LHCN-M2 (cell line): ENCODE measurements at places on chromosomes 11 and 22. TPM values are rescaled to one million over a fixed set of nuclear protein-coding genes. Genes with fewer than 3 reads are reported as not detected.
A peak's percentile ranks its signal among the peaks of the same experiment; 100 is the strongest.

DNA sequence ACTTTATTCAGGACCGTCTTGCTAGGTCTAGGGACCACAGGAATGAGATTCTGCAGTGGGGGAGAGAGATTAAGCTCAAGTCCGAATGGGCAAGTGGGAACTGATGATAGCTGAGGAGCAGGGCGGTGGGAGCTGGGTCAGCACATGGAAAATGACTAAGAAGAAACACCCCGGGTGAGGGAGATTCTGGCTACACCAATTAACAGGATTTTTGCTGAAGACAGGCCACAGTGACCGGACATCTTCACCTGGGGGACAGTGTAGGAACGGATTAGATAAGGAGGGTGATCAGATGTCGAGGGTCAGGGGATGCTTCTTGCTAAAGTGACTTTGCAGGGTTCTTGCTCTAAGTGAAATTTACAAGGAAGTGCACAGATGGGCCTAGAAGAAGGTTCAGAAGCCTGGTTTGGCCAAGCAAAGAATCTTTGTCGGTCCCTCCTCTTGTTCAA lies 8.5 kb upstream of the DGCR8 start:
- DNase-seq = no peak

DNA sequence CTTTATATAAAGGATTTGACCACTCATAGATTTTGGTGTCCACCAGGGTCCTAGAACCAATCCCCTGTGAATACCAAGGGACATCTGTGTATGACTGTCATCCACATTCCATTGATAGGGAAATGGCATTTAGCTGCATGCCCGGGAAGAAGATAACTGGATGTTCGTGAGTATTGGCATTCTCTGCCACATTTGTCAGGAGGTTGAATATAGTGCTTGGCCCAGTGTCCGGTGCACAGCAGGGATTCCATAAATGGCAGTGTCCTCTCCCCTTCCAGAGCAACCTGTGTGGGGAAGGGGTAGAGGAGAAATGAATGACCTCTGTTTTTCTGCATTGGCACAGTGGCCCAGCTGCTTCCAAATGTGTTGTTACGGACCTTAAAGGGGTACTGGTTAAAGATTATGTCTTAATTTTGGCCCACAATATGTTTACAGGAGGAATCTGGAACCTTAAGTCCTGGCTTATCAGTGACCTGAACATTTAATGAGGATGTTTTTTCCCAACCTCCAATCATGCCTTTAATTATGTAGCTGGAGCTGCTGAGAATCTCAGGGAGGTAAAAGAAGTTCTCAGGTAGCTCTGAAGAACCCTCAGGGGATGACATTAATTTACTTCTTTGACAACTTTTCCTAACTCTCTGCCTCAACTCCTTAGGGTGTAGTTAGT lies 33.6 kb upstream of the OR4B1 start:
- DNase-seq = no peak

GRCh38 chr22:35155403-35156025 lies 89.6 kb downstream of the ISX start:
- peak; percentile 73 for DNase-seq

DNA sequence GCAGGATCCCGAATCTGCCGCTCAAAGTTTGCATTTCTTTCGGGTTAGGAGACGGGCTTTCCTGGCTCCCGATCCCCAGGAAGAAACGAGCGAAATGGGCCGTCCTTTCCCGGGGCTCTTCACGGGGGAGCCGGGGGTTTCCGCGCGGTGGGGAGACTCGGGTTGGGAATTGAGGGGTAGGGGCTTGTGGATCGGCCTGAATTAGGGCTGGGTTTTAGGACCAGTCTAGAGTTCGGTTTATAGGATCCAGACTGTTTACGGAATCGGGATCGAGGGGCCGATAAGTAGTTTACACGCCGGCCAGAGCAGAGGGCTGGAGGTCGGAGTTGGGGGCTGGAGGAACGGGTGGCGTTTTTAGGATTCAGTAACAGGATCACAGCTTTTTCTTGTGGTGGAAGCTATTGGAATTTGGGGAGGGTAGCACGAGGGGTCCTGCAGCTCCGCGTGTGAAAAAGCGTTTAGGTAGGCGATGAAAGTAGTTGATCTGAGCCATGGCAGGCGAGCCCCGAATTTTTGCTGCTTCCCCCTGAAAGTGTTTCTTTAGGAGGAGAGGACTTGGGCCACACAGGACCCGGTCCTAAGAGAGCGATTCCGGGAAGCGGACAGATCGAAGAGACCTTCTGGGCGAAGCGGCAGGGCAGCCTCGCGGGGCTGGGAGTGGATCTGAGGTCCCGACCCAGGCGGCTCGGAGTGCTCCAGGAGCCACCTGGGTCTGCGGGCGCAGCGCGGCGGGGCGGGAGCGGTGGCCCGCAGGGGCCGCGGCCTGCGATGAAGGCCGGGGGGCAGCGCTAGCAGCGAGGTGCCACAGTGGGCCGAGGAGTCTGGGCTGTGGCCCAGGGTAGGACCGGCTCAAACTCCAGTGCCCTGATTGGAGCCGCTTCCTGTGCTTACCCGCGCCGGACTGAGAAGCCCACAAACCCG lies 1.6 kb downstream of the PKNOX2 start:
- peak; percentile 52 for DNase-seq

DNA sequence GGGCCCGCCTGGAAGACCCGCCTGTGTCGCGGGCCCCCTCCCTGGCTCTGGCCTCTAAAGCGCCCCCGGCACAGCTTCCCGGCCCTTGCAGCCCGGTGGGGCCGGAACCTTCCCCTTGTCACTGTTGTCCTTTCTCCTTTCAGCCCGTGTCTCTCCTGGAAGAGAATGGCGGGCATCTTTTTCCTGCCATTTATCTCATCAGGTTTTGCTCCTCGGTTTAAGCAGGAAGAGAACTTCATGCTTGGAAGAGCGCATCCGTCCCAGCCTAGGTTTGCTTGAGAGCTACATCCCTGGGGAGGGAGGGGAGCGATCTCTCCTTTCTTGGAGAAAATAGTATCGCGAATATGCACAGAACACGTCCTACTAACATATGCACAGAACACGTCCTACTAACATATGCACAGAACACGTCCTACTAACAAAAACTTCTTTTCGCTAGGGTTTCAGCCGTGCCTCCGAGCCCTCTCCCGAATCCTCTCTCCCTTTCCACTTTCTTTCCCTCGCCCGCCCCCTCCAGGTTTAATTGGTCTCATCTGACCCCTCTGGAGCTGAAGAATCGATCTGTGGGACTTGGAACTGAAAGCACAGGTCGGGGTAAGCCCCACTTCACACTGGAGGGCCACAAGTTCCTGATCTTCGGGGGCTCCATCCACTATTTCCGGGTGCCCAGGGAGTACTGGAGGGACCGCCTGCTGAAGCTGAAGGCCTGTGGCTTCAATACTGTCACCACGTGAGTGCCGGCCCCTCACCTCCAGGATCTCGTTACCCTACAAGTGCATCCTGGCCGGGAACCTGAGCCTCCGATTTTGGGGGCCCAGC lies 1.2 kb downstream of the GLB1L3 start:
- no peak for DNase-seq

GRCh38 chr22:26786398-26786797 lies 129.0 kb downstream of the MIAT start:
- DNase-seq = no peak

The KRTAP5-1 gene
- not detected in 2 replicates for total RNA-seq

The PGA5 gene
- 1.5 and 2.0 TPM in 2 replicates for total RNA-seq
